Prostate gland (tissue), 2 donors: ENCODE measurements at places on chromosomes 1 and 21. TPM values are rescaled to one million over a fixed set of nuclear protein-coding genes. Genes with fewer than 3 reads are reported as not detected.

The IL22RA1 gene
- total RNA-seq = 0.82 TPM

The AGT gene
- 12.0 TPM for total RNA-seq

The ARTN gene
- total RNA-seq = 4.1 TPM

The TDRD5 gene
- 7.6 TPM for total RNA-seq

The PHACTR4 gene
- 45.0 TPM for total RNA-seq
